Stimulated activated CD4-positive, alpha-beta T cell treated with anti-CD3 and anti-CD28 coated beads, Interleukin-2, amount 100 ng/mL, for 48 hours (primary cell): ENCODE measurements at places on chromosomes 7 and 10.

GRCh38 chr7:34327681-34328080 is 330.3 kb upstream of the NPSR1 start:
- DNase-seq = no peak

GRCh38 chr10:102402512-102402896 is 7.0 kb downstream of the NFKB2 start:
- no peak for DNase-seq

- no peak for DNase-seq
These were observed 216.8 kb downstream of the PTEN start for GRCh38 chr10:88080213-88080612.

GRCh38 chr7:133556553-133556952 is 303.7 kb downstream of the EXOC4 start:
- DNase-seq = no peak

DNA sequence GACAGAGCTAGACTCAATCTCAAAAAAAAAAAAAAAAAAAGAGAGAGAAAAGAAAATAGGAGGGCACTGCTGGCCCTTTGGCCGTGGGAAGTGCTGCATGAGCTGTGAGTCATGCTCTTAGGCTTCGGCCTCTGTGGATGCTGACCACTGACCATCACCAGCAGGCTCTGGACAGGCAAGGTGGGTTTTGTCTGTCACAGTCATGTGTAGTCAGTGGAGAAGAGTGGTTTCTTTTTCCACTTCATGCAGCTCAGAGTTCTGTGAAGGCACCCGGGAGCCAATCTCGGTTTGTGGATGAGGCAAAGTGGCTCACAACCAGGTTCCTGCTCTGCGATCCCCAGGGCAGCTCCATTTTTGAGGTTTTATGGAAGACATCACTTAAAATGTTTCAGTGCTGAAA is 58.1 kb downstream of the PRTFDC1 start:
- no peak for DNase-seq

DNA sequence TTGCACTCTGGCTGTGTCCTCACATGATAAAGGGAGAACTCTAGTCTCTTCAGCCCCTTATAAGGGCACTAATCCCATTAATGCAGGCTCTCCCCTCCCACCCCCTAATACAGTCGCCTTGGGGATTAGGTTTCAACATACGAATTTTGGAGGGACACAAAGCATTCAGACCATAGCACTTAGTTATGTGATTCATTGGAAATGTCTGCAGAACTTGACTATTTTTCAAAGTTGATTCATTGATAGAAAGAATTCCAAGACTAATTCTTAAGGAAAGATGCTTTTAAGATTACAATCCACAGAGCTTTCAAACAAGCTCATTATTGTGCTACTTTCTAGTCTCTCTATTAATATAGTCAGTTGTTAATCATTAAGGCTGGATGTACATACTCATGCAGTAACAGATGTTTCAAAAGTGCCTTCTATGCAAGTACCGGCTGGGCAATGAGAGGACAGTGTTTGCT is 85.3 kb upstream of the RPA3 start:
- no peak for DNase-seq
